ENCODE measurements at places on chromosomes 7 and 10.

DNA sequence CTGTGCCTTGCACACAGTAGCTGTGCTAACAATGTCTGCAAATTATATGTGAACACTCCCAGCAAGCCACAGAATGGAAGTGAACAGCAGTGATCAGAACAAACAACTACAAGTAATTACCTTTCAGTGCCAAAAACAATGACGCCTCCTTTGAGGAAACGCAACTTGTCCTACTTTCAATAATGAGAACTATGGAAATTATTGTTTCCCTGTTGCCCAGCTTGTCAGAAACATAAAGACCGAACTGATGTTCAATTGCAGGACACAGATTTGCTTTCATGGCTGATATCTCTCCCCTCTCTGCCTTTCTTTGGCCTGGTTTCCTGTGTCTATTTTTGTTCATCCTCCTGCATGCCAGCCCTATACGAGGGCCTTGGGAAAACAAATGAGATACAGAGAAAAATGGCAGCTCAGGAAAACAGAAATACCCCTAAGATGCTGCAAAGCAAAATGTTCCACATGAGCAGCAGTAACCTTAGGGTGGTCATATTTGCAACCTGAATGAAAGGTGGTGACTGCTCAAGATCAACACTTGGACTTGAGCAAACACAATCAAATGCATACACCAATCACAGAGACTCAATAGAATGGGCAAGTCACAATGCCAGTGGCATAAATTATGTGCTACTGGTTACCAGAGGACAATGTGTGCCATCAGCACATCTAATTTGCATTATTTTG is 26.8 kb downstream of the COBL start:
- no peak for DNase-seq

- DNase-seq = no peak
These were observed 973 bp downstream of the ATAD1 start for GRCh38 chr10:87816898-87817608.

GRCh38 chr7:74599244-74599643 is 58.3 kb upstream of the GTF2I start:
- DNase-seq = no peak

DNA sequence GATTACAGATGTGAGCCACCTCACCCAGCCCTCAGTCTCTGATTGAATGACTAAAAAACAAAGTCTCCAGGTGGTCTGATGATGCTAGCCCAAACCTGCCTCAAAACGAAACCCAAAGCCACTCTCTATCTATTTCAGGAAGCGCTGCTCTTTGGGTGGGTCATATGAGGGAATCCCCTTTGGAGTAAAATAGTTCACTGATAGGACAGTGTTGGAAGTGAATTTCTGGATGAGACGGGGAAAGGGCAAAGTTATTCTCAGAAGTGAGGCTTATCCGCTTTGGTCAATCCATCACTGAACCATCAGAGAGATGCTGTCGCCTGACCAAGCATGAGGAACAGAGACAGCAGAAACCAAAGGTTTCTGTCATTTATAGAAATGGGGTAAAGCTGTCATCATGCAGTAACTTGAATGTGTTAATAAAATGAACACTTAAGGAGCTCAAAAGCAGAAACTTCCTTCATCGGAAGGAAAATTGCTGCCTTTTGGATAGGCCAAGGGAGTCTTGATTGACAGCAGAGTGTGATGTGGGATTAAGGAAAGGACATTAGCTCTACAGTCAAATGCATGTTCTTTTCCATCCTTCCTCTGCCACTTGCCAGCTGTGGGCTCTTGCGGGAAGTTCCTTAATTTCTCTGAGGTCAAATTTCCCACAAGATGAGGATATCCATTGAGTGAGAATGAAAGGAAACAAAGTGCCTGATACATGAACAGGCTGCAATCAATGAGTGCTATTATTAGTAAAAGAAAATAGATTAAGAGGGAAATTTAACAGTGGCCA is 64.9 kb upstream of the C1QL3 start:
- DNase-seq = no peak

DNA sequence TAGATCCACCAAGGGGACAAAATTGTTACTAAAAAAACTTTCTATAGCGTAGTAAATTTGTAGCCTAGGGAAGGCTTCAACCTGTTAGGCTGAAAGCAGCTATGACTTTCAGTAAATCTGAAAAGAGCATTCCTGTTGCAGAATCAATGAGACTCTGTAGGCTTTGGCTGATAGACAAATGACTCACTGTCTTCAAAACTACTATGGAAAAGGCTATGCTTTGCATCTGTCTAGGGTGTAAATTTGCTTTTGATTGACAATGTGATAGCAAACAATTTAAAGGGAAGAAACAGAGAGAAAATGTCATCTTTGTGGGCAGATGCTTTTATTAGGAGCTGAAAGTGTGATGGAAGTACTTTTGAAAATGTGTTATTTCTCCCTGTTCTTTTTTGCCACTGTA is 60.6 kb downstream of the ARL5B start:
- DNase-seq = no peak

DNA sequence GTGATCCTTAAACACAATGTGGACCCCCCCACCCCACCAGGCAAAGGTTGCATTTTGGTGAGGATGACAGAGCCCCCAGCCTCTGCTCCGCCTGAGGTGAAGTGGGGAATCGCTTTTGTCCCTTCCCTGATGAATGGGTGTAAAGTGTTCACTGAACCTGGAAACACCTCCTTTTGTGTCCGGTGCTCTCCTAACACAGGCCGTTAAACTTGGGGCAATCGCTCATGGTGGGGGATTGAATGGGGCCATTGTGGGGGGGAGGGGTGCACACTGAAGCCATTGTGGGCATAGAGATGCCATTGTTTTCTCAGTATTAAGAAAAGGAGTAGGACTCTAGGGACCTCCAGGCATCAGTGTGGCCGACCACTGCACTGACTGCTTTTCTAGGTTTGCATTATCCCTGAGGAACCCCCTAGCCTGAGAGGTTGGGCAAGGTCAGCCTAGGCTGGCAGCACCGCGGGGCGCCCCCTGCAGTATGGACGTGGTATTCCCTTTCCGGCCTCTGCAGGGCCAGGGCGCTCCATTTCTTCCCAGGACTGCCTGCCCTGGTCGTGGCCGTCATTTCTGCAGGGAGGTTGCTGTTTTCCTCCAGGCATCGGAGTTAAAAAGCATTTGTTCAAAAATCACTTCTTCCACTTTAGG is 158.3 kb downstream of the TCF7L2 start:
- DNase-seq = no peak

DNA sequence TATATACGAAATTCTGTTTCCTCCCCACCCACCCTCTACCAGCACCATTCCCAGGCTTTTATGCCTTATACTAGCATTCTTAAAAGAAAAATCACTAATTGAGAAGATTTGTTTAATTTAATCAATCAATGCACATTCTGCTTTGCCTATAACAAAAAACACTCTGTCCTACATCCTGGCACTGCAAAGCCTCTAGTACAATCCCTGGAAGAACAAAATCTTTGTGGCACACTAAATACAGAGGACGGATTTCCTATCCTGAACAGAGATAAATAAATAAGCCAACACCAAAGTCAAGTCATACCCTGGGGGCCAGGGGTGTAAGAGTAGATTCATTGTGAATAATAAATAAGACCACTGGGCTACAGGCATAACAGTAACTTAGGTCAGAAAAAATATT is 34.3 kb downstream of the USP54 start:
- no peak for DNase-seq

DNA sequence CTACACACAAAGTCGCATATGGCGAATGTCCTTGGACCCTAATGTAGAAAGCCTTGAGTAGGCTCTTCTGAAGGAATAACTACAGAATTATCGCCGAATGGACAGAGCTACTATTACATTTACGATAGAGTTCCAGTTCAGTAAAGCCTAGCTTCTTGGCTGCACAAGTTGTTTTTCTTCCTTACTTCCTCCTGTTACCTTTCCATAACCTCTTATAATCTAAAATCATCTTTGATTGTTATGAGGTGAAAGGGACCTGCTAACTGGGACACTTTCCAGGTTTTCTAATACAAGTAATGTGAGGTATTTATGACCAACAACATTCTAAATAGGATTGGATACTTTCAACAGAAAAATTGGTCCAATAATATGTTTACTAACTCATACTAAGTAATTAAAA is 31.2 kb downstream of the MACC1 start:
- DNase-seq = no peak

DNA sequence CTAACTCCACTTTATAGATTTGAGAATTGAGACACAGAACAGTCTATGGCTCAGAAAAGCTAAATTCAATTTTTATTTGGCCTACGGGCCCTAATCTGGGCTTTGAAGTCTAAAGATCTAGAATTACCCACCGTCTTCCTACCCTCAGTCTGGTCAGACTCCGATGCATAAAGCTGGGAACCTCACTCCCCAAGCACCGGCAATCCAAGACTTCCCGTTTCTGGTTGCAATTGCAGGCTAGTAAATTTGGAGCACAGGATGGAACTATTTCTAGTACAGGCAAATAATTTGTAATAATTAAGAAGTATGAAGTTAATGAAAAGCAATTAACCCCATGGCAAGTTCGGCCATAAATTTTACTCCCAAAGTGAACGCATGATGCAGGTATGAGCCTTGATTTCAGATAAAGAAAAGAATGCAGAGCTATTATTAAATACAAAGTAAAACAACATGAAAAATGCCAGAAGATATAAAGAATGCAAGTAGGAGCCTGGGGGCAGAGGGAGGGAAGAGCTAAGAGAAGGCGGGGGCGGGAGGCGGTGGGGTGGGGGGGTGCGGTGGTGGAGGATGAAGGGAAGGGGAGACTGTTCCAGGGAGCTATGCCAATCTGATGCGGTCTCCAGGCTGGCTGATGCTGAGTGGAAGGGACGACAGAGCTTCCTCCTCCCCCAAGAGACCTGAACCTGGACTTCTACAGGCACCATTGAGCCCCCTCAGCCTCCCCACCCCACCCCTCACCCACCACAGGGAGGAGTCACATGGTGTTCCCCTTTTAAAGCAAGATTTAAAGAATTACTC is 45.1 kb downstream of the BPGM start:
- no peak for DNase-seq

DNA sequence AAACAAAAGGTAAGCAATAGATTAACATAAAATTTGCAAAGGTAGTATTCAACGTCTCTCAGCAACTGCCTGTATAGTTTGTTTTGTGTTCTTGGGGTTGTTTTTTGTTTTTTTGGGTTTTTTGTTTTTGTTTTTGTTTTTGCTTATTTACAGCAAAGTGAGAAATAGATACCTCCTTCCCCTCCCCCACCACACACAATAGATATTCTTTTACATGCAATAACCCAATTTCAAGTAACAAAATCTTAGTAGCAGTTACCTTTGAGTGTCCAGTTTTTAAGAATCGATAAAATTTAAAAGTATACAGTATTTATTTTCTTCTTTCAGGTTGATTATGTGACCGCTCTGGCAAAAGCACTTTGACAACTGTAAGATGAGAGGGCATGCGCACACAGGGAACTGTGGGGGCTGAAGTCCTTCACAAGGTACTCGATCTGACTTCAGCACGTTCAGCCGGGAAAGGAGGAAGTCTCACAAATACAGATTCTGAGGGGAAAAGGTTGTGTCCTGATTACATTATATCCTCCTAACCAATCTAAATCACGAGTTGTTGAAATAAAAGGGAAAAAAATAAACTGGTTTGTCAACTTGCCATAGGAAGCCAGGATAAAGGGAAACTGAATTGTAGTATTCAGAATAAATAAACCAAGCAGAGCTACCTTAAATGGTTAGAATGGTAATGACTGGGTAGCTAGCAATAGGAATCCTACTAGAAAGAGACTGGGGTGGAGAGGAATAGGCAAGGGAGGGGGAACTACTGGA is 47.8 kb downstream of the CPEB3 start:
- DNase-seq = no peak

- no peak for DNase-seq
These were observed 64.5 kb downstream of the PDIA4 start for GRCh38 chr7:148963583-148964482.

DNA sequence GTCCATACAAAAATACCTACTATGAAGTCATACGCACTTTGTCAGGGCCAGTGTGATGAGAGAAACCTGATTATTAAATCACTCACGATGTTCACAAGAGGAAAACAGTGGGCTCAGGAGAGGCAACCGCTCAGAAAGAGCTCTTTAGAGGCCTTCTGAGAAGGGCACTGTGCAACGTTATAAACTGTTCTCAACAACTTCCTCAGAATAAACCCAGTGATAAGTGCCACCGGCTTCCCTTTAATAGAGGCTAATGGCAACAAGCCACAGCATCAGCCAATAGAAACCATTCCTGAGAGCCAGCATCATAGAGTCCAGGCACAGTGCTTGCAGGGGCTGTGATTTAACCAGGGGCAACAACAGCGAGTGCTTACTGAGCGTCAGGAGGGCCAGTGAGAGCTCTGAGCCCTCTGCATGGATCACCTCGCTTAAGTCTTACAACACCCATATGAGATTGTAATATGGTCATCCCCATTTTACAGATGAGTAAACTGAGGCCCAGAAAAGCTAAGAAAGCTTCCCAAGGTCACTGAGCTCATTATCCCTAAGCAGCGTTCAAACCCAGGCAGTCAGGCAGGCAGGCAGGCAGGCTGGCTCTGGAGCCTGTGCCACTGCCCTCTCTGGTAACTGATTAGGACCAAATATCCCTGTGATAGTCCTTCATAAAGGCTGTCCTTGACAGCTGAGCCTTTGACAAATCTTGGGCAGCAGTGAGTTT is 30.9 kb upstream of the ATXN7L1 start:
- DNase-seq = no peak

DNA sequence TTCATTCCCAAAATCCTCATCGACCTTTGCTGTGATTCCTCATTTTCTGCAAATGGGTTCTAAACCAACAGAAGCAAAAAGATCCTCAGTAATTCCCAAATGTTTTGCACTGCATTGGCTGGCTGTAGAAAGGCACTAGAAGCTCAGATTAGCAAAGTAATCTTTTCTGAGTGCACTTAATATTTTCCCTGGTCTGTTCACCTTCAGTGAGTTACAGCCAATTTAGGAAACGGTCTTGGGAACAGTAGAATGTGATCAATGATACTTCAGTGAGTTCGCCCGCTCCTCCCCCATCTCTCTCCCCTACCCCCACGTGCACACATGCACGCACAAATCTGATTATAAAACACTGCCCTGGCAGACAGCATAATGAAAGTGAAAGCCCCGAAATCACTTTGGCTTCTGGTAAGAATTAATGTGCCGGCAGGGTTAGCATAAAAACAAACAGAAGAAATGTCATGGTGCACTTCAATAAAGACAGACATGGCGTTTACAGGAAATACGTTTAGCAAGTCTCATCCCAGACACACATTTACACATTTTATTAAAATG is 201.3 kb upstream of the CDCA7L start:
- DNase-seq = no peak

DNA sequence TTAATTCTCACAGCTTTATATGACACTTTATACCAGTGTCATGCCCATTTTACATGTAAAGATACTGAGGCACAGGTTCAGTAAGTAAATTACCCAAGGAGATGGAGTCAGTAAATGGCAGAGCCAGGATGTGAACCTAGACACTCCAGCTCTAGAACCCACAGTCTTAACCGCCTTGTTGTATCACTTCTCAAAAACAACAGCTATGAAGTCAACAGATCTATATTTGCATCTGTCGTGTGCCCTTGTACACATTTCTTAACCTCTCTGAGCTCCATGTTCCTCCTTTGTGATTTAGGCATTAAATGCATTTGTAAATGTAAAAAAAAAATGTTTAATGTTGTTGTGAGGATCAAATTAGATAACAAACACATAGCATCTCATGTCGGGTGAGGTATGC is 716.2 kb downstream of the SUGCT start:
- DNase-seq = no peak

- no peak for DNase-seq
These were observed 629.3 kb downstream of the IPMK start for GRCh38 chr10:57638411-57638810.

GRCh38 chr7:106017657-106018056 is 54.6 kb downstream of the CDHR3 start:
- no peak for DNase-seq
